T-helper 1 cell (primary cell): ENCODE measurements at places on chromosomes 7 and 10.

GRCh38 chr10:48233559-48234005 lies 40.9 kb downstream of the FRMPD2 start:
- no peak for DNase-seq

- no peak for DNase-seq
Observed at GRCh38 chr7:80428161-80429054, 83.5 kb downstream of the GNAT3 start.

DNA sequence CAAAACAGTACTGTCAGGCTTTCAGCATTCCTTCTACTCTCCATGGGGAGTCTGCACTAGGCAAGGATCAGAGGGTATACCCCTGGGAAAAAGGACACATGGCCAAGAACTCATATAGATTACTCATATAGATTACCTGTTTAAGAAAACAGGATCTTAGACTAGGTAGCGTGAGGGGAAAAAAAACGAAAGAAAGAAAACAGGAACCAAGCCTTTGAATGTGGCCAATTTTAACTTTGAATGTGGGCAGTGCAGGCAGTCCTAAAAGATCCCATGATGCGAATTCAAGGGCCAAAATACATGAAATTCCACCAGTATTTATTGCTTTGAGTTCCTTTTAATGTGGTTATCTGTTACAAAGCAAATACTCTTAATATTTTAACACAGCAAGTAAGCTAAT lies 108.6 kb upstream of the TAC1 start:
- no peak for DNase-seq

DNA sequence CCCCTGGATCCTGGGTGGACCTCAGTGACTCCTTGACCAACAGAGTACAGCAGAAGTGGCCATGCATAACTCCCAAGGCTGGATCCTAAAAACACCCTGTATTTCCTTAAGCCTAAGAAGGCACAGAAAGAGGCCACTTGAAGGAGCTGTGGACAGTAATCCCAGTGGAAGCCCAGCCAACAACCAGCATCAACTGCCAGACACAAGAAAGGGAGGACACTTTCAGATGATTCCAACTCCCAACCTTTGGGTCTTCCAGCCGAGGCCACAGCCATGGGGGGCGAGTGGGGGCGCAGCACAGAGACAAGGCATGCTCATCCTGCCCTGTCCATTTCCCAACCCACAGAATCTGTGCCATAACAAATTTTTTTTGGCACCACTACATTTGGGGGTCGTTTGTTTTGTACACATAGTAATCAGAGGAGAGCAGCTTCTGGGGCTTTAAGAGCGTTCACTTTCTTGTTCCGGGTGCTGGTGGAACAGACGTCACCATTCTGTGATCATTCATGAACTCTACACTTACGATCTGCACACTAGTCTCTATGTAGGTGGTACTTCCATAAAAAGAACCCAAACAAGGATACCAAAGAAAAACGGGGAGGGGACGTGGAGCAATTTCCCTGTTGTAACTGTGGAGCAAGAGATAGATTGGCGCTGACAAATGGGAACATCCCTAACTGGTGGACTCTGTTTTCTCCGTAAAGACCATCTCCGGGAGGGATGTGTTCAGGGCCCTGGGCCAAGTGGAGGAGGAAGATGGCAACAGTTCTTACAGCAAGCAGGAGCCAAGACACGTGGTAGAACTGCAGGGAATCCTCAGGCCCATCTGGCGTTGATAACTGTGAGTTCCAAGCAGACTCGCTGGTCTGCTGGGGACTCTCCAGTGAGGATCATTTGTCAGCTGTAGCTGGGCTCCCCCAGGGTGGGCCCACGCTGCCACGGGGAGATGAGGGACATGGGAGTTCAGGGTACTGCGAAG lies 6.0 kb upstream of the SLC29A3 start:
- DNase-seq = no peak

- no peak for DNase-seq
Observed at GRCh38 chr7:115634633-115635032, 395.9 kb downstream of the TFEC start.

GRCh38 chr7:105309235-105310169 lies 79.2 kb downstream of the SRPK2 start:
- DNase-seq = no peak

GRCh38 chr7:120760050-120760449 lies 97.9 kb downstream of the TSPAN12 start:
- no peak for DNase-seq

- no peak for DNase-seq
Observed at GRCh38 chr7:67729771-67730170, 733.1 kb downstream of the TYW1 start.

- no peak for DNase-seq
Observed at GRCh38 chr7:93890464-93891068, at the start of gene TFPI2. TSS of gene TFPI2 (minus strand) at chr7:93890753. CDS start at chr7:93890678, 75 bp downstream.

- DNase-seq = no peak
Observed at GRCh38 chr7:43372676-43373355, 210.1 kb upstream of the STK17A start.

- no peak for DNase-seq
Observed at GRCh38 chr7:106110238-106110560, 1.9 kb downstream of the SYPL1 start.

DNA sequence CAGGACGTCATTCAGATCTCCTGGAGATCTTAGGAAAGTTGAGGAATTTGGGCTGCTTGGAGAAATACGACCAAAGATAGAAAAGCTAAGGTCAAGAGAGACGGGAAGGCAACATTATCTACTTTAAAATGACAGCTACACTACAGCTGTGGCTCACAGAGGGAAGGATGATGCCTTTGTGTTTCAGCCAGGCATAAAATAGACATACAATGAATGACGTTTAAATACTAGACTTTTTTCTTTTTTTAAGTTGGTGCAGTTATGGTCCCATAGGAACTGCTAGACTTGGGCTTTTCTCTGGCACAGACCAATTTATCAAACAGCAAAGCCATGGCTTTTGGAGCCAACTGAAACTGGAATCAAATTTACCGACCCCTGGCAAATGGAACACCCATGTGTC lies 164.8 kb downstream of the MAGI2 start:
- no peak for DNase-seq

DNA sequence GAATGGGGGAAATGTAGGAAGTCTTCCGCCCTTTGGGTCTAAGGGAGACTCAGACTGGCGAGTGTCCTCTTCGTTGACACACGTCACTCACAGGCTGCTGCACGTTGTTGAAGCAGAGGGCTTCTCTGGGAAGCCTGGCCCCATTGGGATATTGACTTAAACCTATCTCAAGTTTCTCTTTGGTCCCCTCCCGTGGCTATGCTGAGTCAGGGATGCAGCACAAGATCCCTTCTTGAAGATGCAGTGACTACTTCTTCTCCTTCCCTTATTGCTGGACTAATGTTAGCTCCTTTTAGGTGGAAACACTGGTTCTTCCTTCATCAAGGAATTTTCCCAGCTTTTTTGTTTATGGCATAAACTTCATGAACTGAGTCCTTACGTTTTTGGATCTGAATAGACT lies 89.8 kb upstream of the CCDC71L start:
- no peak for DNase-seq

- DNase-seq = no peak
Observed at GRCh38 chr7:934469-935163, 19.9 kb downstream of the ADAP1 start.

DNA sequence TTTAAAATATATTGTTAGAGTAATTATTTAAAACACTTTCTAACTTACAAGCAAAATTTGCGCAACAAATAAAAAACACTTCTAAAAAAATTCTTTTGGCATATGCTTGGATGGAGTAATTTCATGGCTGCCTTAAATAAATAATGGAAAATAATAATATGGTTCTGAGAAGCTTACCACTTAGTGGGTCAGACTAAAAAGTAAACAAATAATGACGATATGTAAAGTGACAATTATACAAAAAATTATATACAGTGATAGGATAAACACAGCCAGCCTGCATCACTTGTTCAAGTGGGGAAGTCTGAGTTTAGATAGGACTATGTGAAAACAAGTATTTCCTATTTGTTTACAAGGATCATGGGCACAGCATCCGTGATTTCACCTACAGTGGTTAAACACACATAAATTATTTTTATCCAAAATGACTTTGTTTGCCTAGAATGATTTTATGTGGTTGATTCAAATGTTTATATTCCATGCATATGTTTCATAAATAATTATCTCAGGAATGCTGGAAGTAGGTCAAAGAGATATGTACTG lies 141.7 kb upstream of the SEMA3D start:
- no peak for DNase-seq

GRCh38 chr10:12109286-12109685 lies 20.2 kb upstream of the SEC61A2 start:
- no peak for DNase-seq

DNA sequence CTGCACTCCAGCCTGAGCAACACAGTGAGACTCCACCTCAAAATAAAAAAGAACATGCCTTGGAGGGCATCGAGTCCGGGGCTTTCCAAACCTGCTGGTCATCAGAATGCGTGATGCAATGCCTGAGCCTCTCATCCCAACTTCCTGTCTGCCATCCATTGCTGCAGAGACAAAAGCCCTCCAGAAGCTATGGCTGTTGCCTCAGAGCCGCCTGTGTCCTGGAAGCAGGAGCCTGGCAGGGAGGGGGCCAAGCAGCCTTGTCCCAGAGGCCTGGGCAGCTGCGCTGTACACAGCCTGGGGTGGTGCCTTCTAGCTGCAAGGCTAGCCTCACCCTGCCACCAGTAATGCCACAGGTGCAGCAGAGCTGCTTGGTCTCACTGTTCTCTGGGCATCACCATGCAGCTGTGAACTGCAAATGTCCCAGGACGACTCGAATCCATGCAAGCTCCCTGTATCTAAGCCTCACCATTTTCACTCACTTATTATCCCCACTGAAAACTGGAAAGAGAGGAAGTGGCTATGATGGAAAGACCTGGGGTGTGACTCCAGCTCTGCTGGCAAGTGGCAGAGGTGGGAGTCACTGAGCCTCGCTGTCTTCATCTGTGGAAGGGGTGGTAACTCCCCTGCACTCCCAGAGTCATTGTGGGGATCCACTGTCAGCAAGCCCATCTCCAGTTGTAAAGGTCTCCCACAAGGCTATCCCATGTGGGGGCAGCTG lies 7.0 kb downstream of the ALOX5 start:
- DNase-seq = no peak

GRCh38 chr10:4252701-4253100 lies 467.7 kb upstream of the KLF6 start:
- DNase-seq = no peak

- no peak for DNase-seq
Observed at GRCh38 chr7:44471850-44472249, 18.6 kb downstream of the NUDCD3 start.

- DNase-seq = no peak
Observed at GRCh38 chr7:47085491-47086275, 496.2 kb downstream of the TNS3 start.

GRCh38 chr7:81883801-81884393 lies 114.0 kb upstream of the HGF start:
- DNase-seq = no peak

- DNase-seq = no peak
Observed at GRCh38 chr10:62185919-62186692, 82.5 kb downstream of the RTKN2 start.

DNA sequence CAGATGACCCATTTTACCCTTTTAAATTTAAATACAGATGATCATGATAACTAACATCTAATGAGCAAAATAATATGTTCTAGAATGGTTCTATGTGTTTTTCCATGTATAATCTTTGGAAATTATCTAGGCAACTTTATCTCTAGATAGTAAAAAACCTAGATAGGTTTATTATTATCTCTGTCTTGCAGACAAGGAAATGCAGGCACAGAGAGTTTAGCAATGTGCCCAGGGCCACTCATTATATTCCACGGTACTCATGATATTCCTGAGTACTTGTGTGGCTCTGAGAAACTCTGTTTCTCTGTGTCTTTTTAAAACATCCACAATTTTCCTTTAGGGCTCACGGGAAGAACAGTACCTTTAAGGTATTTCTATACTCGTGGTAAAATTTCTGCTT lies 26.4 kb upstream of the SNX13 start:
- DNase-seq = no peak

- no peak for DNase-seq
Observed at GRCh38 chr7:50151001-50151400, 58.0 kb upstream of the ZPBP start.

DNA sequence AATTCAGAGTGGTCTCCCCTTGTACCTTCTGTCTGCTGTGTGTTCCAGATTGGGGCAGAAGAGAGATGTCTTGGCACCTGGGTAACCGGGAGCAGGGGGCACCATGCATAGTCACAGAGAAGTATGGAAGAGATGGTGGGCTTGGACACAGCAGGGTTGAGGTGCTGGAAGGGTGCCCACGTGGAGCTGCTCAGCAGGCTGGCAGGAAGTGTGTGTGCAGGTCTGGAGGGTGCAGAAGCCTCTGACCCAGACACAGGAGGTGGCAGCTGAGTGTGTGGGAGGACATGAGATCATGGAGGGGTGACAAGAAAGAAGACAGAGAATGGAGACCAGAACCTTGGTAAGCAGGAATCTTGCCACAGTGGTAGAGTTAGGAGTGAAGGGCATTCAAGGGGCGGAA lies 42.3 kb upstream of the DUSP5 start:
- no peak for DNase-seq

GRCh38 chr7:30905078-30906012 lies 6.3 kb upstream of the AQP1 start:
- DNase-seq = no peak

DNA sequence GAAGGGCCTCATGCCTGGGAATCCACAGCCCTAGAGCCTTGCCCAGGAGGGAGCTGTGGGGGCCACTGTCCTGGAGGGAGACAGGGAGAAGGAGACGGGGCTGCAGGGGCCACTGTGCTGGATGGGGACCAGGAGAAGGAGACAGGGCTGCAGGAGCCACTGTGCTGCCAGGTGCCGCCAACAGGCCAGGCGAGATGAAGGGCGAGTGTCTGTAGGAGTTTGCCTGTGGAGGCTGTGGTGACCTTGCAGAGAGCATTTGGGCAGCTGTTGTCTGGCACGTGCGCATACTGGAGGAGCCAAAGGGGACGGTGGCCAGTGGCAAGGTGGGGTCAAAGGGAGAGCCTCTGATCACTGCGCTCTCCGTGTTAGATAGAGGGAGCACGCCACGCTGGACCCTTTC lies 79.2 kb downstream of the NKX6-2 start:
- no peak for DNase-seq

DNA sequence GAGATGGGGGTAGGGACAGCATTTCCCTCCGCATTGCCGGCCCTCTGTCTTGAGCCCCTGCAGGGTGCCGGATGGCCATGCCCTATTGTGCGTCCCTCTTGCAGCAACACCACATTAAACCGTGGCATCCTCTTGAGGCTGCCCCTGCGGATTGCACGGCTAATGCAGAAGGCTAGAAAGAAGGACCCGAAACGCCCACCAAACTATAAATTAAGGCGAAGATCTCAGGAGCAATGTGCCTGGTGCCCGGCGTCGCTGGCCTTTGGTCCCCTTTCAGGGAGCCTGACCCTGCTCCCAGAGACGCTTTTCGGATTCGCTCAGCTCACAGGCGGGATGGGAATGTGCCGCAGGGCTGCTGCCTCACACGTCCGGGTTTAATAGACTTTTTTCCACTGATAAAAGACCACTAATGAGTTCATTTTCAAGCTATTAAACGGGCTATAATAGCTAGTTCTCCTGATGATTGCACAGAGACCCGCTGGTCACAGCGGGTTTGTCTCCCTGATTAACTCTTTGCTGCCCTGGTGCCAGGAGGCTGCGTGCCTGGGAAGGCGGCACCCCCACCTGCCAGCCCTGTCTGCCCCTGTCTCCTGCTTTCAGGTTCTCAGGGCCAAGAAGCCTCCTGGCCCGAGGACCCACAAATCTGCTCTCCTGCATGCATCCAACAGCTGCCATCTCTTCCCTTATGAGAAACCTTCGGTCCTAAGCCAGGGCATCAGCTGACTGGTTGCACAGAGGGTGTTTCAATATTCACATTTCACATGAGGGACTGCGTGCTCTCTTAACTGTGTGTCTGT lies 128.3 kb downstream of the ADARB2 start:
- no peak for DNase-seq
